NCI-H1048 (cell line): ENCODE measurements at places on chromosomes 16 and 17.

- no peak for DNase-seq
Measured at GRCh38 chr16:78729687-78730086, 630.2 kb downstream of the WWOX start.

DNA sequence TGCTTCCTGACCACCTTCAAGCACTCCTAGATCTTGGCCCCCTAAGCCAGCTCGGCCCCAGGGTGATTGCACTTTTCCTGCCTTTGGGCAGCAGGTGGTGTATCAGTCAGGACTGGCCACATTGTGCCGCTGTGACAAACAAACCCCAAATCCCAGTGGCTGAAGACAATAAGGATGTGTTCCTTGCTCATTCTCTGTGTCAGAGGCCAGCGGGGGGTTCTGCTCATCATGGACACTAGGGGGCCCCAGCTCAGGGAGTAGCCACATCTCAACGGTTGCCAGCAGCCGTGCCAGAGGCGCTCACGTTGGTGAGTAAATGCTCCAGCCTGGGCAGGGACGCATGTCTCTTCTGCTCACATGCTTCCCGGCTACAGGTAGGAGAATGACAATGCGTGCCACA lies 60.4 kb downstream of the ZDHHC7 start:
- DNase-seq = no peak

DNA sequence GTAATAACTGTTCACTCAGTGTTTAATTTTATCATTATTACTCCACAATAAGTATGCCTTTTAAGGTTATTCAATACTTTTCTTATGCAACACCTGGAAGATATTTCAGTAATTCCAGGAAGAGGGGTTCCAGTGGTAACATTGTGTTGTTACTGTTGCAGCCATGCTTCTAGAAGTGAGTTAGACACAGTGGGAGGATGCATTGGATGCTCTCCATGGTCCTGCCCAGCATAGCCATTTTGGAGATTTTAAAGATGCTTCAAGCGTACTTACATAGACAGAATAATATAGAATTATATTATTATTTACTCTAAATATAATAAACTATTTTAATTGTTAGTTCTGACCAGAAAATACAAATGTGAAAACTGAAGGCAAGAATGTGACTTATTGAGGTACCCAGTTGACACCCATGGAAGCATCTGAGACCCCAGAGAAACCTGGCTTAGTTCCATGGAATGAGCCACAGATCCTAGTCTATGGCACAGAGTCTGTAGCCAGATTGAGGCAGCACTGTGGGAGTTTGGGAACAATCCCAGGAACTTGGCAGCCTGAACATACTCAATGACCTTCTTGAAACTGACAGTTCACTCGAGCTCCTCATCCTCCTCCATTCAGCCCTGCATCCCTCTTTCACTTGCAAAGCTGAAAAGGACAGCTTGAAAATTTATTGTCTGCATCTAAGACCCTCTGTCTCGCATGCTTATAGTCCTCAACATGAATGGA lies 190.1 kb upstream of the HS3ST4 start:
- DNase-seq = no peak

- DNase-seq = no peak
Measured at GRCh38 chr17:8556074-8556473, 74.5 kb downstream of the MYH10 start.

- no peak for DNase-seq
Measured at GRCh38 chr17:79691931-79692330, 38.8 kb upstream of the ENPP7 start.

GRCh38 chr17:81427173-81428120 lies 32.2 kb downstream of the BAHCC1 start:
- DNase-seq = no peak

DNA sequence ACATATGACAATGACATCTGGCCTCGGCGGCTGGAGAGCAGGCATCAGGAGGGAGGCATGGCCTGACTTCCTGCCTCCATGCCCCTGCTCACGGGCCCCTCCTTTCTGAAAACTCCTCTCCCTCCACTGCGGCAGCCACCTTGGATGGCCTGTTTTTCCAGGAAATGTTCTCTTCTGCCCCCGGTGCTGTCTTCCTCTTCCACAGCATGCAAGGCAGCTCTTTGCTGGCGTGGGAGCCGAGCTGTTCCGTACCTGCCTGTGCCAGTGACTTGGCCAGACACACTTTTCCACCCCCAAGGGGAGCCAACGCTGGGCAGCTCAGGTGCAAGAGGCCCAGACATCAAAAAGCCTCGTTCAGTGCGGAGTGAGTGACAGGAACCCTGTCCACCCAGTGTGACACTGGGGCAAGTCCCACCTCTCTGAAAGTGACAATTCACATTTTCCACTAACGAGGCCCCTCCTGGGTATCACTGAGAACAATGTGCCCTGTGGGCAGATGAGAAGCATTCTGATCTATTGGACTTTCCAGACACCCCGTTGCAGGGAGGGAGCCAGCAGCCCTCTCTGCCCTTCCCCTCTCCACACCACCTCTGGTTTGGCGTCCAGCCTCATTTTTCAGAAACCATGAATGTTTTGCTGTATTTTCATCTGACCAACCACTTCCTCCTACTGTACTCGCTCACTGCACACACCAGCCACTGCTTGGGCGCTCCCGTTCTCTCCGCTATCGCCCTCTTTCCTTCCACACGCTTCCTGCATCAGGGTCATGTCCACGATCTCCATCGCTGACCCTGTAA lies 31.2 kb downstream of the NSMCE1 start:
- no peak for DNase-seq

GRCh38 chr17:71948703-71949422 lies 172.0 kb upstream of the SOX9 start:
- DNase-seq = no peak

GRCh38 chr17:69818467-69818866 lies 256.6 kb upstream of the KCNJ16 start:
- DNase-seq = no peak

DNA sequence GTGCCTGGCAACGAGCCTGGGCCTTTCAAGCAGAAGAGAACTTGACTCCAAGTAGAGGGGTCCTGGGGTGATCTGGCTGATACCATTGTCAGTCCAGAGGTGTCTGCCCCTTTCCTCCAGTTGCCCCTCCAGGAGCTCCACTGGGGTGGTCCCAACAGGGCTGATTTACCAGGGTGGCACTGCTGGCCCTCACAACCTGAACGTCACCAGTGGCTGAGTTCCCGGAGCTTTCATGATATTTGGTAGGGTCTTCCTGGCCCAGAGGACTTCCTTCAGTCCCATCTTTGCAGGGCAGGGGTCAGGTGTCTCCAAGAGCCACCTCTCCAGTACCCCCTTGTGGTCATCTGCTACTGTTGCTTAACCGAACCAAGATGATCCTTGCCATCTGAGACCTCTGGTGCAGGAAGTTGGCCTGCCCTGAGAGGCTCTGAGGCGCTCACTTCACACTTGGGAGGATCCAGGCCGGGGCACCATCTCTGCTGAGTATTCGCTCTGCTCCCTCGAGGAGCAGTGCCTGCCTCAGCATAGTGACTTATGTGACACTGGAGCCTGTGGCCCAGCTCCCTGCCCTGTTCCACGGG lies 3.5 kb downstream of the LIMD2 start:
- DNase-seq = no peak

DNA sequence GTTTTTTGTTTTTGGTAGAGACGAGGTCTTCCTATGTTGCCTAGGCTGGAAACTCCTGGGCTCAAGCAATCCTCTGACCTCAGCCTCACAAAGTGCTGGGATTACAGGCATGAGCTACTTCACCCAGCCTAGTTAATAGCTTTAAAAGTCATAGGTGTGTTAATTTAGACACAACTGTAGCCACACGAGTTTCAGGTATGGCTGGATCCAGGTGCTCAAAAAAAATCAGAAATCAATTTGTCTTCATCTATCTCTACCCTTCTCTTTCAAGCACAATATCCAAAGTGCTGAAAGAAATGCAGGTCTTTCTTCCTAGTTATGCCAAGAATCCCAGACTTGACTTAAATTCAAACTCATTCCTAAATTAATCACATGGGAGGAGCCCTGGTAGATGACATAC lies 23.9 kb upstream of the C16orf87 start:
- no peak for DNase-seq
